Gastrocnemius medialis (tissue), 4 donors: ENCODE measurements at places on chromosomes 2 and 18. TPM values are rescaled to one million over a fixed set of nuclear protein-coding genes. Genes with fewer than 3 reads are reported as not detected.

GRCh38 chr2:29370173-29370572, 255.0 kb downstream of the CLIP4 start:
- no peak for DNase-seq

GRCh38 chr18:34965108-34965507, 76.1 kb upstream of the MAPRE2 start:
- no peak for DNase-seq

DNA sequence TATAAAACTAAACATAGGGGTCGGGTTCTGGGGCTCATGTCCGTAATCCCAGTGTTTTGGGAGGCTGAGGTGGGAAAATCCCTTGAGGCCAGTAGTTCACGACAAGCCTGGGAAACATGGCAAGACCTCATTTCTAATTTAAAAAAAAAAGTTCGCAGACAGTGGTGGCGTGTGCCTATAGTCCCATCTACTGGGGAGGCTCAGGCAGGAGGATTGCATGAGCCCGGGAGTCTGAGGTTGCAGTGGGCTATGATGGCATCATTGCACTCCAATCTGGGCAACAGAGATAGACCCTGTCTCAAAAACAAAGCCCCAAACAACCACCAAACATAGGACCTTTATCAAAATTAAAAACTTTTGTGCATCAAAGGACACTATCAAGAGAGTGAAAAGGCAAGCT, 9.8 kb upstream of the HAAO start:
- DNase-seq, result no peak

DNA sequence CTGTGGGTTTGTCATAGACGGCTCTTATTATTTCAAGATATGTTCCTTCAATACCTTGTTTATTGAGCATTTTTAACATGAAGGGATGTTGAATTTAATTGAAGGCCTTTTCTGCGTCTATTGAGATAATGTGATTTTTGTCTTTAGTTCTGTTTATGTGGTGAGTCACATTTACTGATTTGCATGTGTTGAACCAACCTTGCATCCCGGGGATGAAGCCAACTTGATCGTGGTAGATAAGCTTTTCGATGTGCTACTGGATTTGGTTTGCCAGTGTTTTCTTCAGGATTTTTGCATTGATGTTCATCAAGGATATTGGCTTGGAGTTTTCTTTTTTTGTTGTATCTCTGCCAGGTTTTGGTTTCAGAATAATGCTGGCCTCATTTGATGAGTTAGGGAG, 60.5 kb downstream of the GTF3C3 start:
- DNase-seq, result no peak

- no peak for DNase-seq
Observed at GRCh38 chr2:26086155-26086637, 52.3 kb downstream of the RAB10 start.

DNA sequence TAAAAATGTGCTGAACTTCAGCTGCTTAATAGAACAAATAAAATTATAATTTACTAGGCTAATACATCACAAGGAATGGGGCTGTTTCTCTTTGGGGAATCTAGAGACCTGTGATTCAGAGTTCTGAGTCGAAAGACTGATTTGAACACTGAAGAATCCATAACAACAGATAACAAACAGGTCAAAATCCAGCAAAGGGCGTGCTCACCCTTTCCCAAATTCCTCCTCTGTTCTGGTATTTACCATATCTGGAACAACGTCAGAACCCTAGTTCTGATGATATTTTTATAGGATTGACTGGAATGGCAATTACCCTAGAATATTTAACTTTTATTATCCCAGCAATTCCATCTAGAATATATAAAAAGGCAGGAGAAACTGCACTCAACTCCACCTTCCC, 66.0 kb upstream of the ITGA6 start:
- DNase-seq, result no peak

DNA sequence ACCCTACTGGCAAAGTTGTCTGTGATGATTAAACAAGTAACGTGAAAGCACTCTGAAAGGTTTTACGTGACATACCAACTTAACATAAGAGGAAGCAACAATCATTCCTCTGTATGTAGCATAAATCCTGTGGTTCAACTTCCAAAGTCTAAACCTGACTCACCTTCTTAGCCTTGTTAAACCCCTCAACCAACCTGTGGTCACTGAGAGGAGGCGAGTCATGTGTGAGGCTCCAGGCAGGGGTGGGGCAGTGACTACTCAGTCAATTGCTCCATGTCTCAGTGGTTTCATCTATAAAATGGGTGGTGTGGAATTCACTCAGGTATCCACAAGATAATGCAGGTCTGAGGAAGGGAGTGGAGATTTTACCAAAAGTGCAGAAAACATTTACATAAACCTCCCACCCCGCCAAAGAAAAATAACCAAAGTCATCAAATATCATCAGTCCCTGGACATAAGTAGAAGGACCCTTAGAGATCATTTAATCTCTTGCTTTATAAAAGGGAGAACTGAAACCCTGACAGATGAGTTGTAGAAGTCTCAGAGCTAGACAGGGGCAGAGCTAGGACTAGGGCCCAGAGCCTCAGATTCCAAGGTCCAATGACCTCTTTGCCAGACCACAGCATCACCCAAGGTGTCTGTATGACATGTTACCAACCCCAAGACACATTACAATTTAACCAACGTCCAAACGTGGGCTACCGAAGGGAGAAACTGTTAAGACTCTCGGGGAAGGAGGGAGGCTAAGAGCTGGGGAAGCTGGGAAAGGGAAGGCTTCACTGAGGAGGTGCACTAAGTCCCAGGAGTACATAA, 3.7 kb upstream of the PCBP1 start:
- DNase-seq, result no peak

DNA sequence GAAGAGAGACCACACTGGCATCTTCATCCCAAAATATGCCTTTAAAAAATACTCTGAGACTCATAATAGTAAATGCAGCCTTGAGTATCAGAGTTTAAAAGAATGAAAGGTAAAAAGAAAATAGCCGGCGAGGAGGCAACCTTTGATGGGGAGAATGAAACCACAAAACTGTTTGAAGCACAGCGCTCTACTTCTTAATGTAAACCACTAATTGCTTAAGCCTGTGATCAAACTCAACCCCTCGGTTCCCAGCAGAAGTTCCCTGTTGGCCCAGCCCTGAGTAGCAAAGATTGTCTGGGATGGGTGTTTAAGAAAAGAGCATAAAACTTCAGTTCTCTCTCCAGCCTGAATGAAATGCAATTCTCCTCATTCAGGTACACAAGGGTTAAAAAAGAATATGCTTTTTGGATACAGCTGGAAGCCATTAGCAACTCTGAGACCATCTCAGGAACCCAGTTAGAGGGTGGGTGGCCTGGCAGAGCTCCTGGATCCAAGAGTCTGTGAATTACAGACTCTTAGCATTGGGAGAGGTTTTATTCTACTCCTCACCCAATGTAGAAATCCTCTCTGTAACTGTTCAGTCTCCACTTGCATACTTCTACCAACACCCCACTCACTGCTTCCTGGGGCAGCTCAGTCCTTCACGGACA, 44.8 kb downstream of the VIT start:
- DNase-seq, result no peak

- DNase-seq, result peak; percentile 37
Observed at GRCh38 chr18:10010611-10011015, 96.8 kb downstream of the VAPA start.

- no peak for DNase-seq
Observed at GRCh38 chr18:77111449-77111848, 21.1 kb downstream of the MBP start.

DNA sequence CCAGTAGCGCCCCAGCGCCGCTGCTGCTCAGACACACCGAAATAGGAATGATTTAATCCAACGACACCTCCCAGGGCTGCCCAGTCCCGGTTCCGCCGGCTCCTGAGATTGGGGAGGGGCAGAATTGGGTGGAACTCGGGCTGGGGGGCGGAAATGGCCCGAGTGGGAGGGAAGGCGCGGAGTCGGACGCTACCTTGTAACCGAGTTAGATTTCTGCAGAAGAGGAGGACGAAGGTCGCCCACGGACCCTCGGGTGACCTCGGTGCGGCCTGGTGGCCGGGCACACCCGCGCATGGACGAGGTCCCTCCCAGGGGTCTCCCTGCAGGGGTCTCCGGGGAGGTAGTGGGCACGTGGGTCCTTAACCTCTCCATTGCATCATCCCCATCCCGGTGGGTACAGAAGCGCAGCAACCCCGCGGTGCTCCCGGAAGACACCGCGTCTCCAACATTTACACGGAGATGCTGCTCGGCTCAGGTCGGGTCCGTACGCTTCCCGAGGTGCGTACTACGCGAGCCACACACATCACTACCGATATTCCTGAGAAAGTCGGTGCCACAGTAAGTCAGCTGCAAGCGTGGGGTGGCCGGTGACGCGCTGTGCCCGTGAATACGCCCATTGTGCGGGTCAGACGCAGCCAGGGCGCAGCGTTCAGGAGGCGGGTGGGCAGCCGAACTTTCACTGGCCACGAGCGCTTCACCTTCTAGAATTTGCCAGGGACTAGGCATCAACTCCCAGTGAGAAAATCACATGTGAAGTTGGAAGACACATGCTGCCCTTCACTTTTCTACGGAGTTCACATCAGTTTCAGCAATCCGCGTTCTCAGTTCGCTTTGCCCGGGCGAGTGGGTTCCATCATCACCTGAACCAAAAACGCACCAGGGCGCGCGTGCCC, 3.0 kb downstream of the ZNF516 start:
- DNase-seq, result peak; percentile 38

GRCh38 chr2:36449213-36449612, 93.6 kb downstream of the CRIM1 start:
- DNase-seq, result no peak

- DNase-seq, result no peak
Observed at GRCh38 chr2:200681697-200682096, 95.9 kb downstream of the AOX1 start.

- no peak for DNase-seq
Observed at GRCh38 chr18:22585821-22586220, 168.1 kb upstream of the CTAGE1 start.

DNA sequence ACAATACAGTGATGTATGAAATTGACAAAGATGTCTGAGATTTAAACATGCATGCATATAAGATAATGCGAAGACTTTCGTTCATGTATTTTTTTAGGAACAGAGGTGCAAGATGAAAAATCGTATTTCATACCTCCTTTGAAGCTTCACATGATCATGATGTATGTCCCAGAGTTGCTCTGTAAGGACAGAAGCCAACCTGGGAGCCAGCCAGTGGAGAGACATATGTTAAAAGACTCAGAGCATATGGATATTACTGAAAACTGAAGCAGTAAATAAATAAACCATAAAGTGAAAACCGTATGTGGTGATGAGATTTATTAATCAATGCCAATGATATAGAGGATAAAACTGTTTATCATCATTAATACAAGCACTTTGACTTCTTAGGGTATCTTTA, 424.4 kb upstream of the NETO1 start:
- DNase-seq, result no peak

- no peak for DNase-seq
Observed at GRCh38 chr2:233311241-233311926, 3.8 kb downstream of the SAG start.

- DNase-seq, result no peak
Observed at GRCh38 chr18:3720159-3720558, 270.2 kb downstream of the TGIF1 start.

DNA sequence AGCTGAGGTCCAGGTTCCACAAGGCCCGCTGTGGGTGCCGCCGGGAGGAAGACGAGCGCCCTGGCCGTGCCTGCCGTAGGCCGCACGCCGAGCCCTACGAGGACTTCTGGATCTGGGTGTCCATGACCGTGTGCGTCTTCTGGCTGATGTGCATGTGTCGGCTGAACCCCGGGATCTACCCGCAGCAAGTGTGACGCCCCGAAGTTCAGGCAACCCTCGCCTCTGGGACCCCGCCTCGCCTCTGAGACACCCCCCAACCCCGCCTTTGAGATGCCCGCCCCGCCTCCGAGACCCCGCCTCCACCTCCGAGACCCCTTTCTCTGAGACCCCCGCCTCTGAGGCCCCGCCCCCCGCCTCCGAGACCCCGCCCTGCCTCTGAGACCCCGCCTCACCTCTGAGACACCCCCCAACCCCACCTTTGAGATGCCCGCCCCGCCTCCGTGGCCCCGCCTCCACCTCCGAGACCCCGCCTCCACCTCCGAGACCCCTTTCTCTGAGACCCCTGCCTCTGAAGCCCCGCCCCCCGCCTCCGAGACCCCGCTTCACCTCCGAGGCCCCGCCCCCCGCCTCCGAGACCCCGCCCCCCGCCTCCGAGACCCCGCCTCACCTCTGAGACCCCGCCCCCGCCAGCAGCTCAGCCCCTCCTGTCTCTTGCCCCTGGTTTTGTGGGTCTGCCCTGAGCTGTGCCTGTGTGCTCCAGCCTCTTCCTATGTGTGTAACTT, 3.7 kb downstream of the RTP5 start:
- DNase-seq, result no peak

- DNase-seq, result no peak
Observed at GRCh38 chr2:200353120-200353519, 46.6 kb downstream of the SPATS2L start.

GRCh38 chr18:9020221-9020620, 82.3 kb upstream of the NDUFV2 start:
- DNase-seq, result no peak

TTC31 gene
- total RNA-seq, result 9.6 TPM

AQP12A gene
- not detected for total RNA-seq

CERKL gene
- 0.07 TPM for total RNA-seq

PCARE gene
- total RNA-seq, result 0.03 TPM

MALL gene
- 3.8 TPM for total RNA-seq
